ENCODE measurements at places on chromosomes 1 and 21. TPM values are rescaled to one million over a fixed set of nuclear protein-coding genes. Genes with fewer than 3 reads are reported as not detected.

Gene KCNK1
- 11.3 TPM for total RNA-seq

GRCh38 chr1:161216945-161217712 lies 2.0 kb downstream of the FCER1G start:
- DNase-seq = no peak

DNA sequence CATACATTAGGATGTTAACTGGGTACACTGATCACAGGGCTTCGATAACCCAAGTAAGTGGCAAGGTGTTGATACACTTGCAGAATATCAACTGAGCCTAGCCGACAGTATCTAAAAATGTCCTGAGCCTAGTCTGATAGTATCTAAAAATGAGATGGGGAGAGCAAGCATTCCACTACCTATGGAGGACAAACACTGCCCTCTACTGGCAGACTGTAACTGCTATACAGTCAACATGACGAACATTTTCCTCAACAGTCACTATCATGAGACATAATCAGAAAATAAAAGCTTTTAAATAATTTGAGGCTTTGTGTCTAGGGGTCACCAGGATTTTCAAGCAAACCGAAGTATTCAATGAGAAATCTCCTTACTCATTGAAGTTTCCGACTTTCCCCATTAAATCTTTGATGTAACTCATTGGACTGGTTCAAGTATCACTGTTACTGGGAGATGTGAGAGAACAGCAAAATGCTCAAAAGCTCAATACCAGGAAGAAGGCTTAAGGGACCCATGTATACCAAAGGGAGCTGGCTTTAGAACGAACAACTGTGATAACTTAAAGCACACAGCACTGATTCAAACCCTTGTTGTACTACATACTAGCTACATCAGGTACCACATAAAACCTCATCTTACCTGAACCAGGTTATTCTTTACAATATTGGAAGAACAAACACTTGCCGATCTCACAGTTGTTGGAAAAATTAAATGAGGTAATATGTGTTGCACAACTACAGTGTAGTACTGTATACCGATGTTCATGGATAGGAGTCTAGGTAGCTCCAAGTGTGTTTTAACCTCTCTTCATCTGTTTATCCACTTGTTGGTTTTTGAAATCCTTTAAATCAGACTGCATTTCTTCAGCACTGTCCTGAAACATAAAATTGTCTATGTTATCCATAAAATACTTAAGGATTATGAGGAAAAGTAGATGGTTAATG lies 31.1 kb upstream of the SLC45A3 start:
- DNase-seq = no peak

DNA sequence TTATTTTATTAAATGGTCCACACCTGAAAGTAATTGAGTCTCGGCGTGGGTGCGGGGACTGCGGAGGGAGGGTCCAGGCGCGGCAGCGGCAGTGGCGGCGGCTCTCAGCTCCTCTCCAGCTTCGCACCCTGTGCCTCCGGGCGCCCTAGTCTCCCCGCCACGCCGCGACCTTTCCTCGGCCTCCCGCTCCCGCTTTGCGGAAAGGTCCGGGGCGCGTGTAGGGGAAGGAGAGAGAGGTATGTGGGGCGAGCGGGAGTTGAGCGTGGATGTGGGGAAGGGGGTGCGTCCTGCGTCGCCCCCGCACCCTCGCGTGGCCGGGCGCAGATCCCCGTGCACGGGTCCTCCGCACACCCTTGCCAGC lies 13.4 kb upstream of the ALX3 start:
- DNase-seq = no peak

GRCh38 chr1:34460193-34460592 lies 283.5 kb downstream of the C1orf94 start:
- no peak for DNase-seq
